ENCODE measurements at places on chromosomes 12 and 14.

GRCh38 chr14:51652168-51653078, 713 bp downstream of the FRMD6 start:
- no peak for DNase-seq

GRCh38 chr12:110431957-110432587, 18.1 kb downstream of the ARPC3 start:
- DNase-seq: no peak

DNA sequence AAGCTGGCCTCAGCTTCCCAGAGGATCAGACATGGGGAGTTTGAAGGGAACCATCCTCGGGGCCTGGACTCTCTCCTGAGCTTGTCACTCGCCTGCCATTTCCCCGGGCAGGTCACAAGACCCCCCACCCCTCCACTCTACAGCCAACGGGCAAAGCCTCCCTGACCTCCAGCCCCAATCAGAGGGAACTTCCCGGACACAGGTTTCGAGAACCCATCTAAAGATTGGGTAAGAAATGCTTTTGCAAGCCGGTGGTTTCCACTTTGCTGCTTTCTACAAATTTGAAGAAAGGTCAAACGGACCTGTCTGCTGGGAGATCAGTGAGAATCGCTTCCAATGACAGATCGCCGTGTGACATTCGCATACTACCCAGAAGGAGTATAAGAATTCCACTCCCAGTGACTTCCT, 89.6 kb downstream of the SCARB1 start:
- no peak for DNase-seq

DNA sequence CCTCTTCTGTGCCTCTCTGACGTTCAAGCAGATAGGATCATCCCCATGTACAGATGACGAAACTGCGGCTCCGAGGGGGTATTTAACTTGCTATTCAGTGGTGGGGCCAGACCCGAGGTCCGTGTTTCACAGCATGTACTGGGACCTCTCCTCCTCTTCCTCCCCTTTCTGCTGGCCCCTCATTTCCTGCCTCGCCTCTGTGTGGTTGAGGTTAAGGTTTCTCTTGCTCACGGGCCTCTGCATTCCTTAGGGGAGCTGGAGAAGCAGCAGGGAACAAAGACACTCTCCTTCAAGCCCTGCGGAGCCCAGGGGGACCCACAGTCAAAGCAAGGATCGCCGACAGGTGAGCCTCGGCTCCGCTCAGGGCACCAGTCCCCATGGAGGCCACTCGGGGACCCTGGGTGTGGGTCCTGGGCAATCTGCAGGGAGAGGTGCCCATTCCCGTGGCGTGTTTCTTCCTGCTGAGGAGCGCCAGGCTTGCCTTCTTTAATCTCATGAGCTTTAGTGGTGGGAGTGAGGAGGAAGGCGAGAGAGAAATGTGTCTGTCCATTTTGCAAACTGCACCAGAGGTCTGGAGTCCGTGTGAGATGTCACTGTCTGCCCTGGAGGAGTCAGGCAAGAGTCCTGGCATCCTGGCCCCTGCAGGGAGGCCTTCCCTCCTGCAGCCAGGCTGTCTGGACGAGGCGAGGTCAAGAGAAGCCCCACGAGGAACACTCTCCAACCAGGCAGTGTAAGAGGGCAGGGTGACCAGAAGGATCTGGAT, 45.0 kb downstream of the SLC6A12 start:
- no peak for DNase-seq

DNA sequence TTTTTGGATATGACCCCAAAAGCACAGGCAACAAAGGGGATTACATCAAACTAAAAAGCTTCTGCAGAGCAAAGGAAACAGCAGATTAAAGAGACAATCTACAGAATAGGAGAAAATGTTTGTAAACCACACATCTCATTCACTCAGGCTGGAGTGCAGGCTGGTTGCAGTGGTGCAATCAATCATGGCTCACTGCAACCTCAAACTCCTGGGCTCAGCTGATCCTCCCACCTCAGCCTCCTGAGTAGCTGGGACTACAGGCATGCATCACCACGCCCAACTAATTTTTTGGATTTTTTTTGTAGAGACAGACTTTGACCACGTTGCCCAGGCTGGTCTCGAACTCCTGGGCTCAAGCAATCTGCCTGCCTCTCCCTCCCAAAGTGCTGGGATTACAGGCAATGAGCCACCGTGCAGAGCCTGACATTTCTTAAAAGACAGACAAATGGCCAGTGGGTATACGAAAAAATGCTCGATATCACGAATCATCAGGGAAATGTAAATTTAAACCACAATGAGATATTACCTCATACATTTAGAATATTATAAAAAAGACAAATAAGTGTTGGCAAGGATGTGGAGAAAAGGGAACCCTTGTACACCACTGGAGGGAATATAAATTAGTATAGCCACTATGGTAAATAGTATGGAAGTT, 9.8 kb downstream of the NCKAP5L start:
- no peak for DNase-seq

- DNase-seq: no peak
Measured at GRCh38 chr12:94198872-94199271, 50.5 kb downstream of the PLXNC1 start.

All from astrocyte of the cerebellum (primary cell).